SHP77 treated with DMSO at 0.1 percent for 48 hours (cell line): ENCODE measurements at places on chromosomes 4 and X.

- no peak for DNase-seq
Measured at GRCh38 chr4:177356206-177356605, 46.5 kb downstream of the NEIL3 start.

- DNase-seq = no peak
Measured at GRCh38 chr4:82694046-82694445, 104.5 kb downstream of the SCD5 start.

GRCh38 chr4:25743971-25744370, 88.3 kb downstream of the SLC34A2 start:
- no peak for DNase-seq

DNA sequence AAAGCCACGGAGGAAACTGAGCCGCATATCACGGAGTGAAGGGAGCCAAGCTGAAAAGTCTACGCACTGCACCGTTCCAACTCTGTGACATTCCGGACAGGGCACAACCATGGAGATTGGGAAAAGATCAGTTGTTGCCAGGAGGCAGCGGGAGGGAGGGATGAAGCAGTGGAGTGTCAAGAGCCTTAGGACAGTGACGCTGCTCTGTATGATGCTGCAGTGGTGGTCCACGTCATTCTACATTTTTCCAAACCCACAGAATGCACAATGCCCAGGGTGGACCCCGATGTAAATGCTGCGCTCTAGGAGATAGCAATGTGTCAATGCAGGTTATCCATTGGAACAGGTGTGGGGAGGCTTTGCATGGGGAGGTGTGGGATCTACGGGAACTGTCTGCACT, 7.5 kb upstream of the WFS1 start:
- DNase-seq = no peak

DNA sequence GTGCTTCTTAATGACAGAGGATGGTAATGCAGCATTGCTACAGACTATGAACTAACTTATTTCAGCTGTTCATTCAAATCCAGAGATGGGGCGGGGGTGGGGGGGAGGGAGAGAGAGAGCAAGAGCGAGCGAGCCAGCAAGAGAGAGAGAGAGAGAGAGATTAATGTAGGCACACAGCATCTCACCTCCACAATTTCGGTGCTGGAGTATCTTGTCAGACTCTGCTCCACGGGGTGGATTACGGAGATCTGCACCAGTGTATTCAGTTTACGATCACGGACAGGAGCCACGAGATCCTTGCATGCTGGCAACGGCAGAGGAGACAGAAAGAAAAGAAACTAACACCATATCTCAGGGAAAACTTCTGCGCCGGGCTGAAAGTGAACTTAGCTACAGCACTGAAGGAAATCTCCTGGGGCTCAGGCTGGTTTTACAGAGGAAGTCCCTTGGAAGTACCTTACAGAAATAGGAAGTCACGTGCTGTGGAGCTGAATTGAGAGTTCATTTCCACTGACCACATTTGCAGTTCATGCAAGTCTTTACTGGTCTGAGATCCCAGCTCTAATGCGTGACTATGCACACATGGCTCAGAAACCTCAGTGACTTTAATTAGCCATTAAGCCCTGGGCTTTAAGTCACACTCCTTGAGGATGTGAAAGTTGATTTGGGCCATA, 440.9 kb downstream of the INPP4B start:
- DNase-seq = no peak

- DNase-seq = peak; percentile 7
Measured at GRCh38 chr4:88008122-88008742, 797 bp downstream of the PKD2 start.

- DNase-seq = no peak
Measured at GRCh38 chrX:136529795-136530194, 2.2 kb upstream of the VGLL1 start.

DNA sequence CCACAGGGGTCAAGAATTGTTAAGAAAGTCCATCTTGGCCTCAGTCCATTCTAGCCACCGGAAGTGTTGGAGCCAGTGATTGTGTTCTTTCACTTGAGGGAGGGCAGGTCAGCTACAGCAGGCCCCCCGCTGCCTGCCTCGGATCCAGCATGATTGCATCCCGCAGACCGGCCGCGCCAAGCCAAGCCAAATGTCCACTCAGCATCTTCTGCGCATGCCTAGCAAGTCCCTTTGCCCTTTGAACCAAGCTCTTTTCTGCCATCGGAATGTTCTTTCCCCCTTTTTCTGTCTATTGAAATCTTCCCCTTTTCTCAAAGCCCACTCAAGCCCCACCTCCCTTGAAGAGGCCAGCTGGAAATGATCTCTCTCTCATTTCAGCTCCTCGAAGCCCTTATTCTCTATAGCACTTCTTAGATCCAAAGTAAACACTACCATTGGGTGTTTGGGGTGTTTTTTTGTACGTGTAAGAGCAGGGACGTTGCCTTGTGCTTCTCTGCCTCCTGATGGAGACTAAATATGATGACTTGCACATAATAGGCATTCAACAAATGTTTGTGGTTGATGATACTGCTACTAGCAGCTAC, 147.8 kb upstream of the BCOR start:
- no peak for DNase-seq

- no peak for DNase-seq
Measured at GRCh38 chrX:103488332-103488731, 31.0 kb downstream of the RAB40A start.

DNA sequence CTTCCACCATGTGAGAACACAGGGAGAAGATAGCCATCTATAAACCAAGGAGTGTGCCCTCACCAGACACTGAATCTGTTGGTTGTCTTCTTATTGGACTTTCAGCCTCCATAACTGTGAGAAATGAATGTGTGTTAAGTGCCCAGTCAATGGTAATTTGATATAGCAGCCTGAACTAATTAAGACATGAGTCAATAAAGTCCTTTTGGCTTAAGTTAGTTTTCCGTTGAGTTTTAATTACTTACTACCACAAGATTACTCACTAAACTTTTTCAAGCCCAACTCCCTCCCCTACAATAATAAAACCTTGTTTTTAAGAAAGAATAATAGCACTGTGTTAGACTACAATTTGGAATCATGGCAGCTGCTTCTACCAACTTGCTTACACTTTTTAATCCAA, 324.2 kb downstream of the PCDH19 start:
- DNase-seq = no peak

DNA sequence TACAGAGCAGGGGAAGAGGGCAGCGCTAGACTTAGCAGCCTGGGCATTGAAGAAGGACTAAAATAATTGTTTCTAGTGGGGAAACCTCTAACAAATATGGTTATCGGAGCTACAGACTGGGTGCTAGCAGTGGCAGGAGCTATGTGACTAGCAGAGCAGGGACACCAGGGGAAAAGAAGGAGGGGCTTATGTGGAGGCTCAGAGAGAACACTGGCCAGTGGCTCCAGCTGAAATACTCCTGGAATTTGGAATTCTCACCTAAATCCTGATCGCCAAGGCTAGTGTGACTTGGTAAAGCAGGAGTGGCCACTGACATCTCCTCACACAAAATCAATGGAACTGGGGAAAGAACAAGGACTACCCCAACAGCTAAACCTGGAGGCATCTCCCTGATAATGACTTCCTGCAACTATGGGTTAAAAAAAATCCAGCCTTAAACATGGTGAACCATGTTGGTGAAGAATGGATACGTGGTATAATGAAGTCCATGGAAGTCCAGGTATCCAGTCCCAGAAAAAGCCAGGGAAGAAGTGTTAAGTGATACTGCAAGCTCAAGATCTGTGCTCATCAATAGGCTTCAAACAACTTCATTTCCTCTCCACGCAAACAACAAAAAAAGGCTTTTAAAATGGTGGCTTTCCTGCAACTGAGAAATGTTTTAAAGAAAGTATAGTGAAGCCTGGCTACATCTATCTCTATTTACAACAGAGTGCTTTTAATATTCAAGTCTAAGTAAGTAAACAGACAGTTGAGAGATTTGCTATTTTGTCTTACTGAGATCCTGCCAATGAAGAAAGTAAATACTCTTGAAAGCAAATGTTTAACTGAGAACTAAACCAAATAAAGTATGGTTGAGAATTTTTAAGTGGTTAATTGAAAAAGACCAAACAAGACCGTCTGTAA, 1.8 kb downstream of the TAPT1 start:
- no peak for DNase-seq

DNA sequence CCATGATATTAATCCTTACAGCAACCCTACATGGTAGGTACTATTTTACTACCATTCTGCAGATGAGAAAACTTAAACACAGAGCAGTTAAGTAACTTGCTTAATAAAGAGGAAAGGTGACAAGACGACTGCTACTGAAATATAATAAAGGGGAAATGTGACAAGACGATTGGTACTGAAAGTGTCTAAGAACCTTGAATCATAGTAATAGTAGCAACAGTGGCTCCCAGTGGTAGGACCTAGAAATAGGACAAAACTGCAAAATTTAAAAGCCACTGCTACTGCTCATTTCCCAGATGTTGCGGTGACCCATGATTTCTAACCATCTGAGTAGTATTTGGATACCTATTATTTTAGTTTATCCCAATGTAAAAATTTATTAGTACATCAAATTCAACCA, 89.5 kb downstream of the TASL start:
- DNase-seq = peak; percentile 35

GRCh38 chrX:119477812-119478232, 9.6 kb downstream of the SLC25A5 start:
- DNase-seq = no peak

- DNase-seq = no peak
Measured at GRCh38 chr4:21415728-21416127, 532.8 kb downstream of the KCNIP4 start.

DNA sequence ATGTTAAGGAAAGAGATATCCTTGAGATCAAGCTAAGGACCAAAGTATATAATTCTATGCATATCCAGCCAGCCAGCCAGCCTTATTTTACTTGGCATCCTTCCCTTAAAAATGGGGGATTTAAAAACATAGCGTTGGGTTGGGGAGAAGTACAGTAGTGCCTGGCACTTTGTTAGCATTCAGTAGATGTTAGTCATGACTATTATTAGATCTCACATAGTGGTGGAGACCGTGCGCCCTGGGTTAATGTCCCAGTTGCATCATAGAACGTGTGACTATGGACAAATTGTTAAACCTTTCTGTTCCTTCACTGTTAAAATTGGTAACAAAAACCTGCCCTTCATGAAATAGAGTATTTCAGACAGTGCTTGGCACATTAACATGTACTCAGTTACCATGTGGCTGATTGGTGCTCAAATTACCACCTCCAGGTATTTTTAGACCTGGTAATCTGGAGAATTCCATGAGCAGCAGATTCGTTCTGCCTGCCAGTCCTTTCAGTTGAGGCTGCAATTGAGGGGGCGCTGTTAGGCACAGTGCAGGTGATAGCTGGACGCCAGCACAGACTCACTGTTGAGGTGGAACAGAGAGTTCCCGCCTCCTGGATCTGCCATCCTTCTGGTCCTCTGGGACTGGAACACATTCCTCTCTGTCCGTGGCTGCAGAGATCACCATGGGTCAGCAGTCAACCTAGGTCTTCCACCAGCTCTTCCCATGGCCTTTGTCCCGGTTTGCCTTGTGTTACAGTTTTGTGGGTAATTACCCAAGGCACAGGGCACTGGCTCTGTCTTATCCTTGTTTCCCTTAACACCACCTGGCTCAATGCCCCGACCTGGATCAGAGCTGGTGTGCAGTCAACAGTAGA, 31.7 kb downstream of the RBBP7 start:
- DNase-seq = no peak

DNA sequence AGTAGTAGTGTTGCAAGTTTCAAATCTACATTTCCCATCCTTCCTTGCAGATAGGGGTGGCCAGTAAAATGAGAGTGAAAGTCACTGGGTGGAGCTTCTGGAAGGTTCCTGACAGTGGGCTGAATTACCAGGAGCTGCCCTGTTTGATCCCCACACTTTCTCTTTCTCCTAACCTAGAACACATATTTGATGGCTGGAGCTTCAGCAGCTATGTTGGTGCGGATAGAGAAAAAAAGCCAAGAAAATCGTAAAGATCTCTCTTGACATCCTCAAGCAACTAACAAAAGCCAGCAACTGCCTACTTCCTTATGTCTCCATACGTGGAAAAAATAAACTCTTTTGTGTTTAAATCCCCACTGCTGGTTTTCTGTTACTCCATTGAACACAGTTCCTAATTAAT, 32.2 kb downstream of the ZNF275 start:
- no peak for DNase-seq

DNA sequence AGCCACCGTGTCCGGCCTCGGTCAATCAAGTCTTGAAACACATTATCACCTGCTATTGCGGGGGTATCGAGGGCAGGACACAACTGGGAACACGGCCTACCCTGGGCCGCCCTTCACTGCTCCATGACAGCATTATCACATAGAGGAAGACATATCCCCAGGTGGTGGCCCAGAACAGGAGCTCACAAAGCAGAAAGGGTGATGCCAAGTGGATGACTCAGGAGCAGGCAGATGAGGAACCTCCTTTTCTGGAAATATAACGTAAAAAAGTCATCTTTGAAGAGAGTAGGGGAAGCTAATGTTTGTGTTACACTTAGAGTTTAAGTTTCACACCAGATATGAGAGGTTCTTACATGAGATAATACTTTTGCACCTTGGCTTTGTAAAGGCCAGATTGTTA, 5.3 kb upstream of the SUPT20HL1 start:
- no peak for DNase-seq

GRCh38 chr4:4492161-4492847, 49.5 kb downstream of the STX18 start:
- DNase-seq = no peak

GRCh38 chrX:154401045-154401799, 3.0 kb downstream of the RPL10 start:
- DNase-seq = no peak

DNA sequence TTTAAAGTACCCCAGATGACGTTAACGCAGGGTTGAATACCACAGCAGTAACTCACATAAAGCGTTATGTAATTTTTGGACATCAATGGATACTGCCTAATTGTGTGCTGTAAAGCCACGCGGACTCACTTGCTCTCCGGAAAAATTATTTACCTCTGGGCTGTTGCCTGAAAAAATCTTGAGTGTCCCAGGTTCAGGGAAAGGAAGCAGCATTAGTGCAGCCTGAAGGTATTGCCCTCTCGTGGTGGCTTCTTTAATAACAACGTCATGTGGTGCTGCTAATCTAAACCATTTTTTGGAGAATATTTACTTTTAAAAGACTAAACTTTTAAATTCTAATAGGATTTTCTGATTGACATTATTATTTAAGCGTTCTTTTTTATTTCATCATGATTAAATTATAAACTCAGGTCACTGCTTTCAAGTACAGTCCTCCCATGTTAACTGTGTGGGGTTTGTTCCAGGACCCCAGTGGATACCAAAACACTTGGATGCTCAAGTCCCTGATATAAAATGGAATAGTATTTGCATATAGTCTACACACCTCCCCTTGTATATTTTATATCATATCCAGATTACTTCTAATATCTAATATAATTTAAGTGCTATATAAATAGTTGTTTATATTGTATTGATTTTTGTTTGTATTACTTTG, 384.8 kb downstream of the FAM133A start:
- no peak for DNase-seq

GRCh38 chrX:149909324-149910177, 19.8 kb upstream of the HSFX4 start:
- no peak for DNase-seq

DNA sequence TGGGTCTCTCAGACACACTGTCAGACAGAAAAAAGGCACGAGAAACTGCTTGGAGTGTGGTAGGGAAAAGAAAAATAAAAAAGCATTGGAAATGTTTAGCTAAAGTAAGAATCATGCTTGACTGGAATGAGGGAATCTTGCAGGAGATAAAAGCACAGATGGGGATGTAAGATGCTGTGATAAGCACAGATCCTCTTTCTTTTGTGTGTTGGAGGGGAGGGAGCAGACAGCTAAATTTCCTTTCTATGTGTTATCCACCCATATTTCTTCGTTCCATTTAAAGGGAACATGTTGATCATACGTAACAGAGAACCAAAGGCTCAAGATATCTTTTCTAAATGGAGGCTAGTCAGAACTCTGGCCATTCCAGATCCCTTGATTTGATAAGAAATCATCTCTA, 614.0 kb upstream of the LCORL start:
- no peak for DNase-seq
